ENCODE measurements at places on chromosomes 16 and 17.

GRCh38 chr17:57966875-57967274 lies 11.7 kb upstream of the CUEDC1 start:
- DNase-seq = no peak

DNA sequence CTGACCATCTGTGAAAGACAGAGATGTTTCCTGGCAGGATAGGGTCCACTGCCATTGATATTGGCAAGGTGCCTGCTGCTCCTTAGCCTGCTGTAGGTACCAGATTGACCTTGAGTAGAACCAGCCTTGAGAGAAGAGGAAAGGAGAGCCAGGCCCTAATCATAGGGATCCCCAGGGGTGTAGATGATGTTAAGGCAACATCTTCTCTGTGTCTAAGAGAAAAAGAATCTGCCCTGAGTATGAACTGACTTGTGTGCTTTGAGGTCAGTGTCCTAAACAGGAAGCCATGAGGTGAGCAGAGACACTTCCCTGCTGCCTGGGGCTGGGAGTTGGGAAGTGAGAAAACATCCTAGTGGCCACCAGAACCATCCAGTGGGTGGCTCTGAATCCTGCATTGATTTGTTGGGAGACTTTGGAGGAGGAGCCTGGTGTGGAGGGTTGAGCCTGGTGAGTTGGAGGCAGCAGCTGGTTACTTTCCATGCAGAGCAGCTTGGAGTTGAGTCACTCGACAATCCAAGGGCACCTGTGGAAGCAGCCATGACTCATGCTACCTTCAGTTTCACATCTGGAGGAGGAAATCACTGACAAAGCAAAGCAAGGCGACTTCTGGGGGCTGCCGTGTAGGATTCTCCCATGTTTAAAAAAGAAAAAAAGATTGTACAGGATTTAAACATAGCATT lies 47.8 kb downstream of the BMERB1 start:
- DNase-seq = no peak

DNA sequence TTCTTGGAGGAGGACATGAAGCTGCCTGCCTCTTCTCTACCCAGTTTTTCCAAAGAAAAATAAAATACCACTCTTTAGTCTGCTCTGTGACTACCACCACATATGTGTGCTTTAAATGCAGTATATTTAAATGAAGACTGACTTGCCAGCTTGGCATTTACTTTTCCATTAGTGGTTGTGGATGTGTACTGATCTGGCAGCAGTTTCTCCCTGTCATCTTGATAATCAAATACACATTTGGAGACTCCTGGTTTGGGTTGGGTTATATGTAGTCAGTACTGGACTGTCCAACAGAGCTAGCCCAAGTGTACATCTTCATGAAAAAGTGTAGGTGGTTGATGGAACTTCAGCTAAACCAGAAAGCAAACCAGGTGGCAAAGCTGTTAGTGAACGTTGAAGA lies 19.9 kb downstream of the COX10 start:
- DNase-seq = no peak

DNA sequence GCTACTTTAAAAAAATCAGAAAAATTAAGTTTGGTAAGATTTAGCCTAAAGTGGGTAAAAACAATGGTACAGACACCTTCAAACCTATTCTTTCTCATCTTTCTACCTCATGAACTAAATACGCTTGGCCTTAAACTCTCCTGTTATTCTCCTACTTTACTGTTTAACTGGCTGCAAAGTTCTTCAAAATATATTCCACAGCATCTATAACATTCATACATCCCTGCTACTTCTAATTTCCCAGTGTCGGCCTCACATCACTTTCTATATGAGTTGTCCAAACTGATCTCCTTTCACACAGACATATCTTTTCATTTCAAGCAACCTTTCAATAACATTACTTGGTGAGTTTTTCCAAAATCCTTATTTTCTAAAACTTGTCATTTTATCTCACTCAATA lies 64.0 kb downstream of the MED13 start:
- no peak for DNase-seq

GRCh38 chr16:85153656-85154091 lies 41.4 kb upstream of the CIBAR2 start:
- no peak for DNase-seq

GRCh38 chr17:76013377-76013932 lies 12.8 kb downstream of the CDK3 start:
- no peak for DNase-seq

DNA sequence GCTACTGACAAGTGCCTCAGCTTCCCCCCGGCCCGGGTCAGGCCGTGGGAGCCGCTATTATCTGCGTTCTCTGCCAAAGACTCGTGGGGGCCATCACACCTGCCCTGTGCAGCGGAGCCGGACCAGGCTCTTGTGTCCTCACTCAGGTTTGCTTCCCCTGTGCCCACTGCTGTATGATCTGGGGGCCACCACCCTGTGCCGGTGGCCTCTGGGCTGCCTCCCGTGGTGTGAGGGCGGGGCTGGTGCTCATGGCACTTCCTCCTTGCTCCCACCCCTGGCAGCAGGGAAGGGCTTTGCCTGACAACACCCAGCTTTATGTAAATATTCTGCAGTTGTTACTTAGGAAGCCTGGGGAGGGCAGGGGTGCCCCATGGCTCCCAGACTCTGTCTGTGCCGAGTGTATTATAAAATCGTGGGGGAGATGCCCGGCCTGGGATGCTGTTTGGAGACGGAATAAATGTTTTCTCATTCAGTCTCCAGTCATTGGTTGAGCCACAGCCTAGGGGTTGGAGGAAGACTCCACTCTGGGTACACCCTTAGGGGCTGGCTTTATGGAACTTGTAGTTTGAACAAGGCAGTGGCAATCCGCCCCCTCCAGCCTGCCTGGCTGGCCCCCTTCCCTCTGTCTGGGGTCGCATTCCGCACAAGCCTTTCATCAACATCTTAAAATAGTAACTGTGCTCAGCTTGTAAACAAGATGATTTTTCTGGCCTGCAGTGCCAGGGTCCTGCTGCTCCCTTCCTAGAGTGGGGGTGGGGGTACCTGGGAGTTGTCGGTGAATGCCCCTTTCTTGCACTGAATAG lies 4.1 kb downstream of the SYNGR2 start:
- DNase-seq = no peak

DNA sequence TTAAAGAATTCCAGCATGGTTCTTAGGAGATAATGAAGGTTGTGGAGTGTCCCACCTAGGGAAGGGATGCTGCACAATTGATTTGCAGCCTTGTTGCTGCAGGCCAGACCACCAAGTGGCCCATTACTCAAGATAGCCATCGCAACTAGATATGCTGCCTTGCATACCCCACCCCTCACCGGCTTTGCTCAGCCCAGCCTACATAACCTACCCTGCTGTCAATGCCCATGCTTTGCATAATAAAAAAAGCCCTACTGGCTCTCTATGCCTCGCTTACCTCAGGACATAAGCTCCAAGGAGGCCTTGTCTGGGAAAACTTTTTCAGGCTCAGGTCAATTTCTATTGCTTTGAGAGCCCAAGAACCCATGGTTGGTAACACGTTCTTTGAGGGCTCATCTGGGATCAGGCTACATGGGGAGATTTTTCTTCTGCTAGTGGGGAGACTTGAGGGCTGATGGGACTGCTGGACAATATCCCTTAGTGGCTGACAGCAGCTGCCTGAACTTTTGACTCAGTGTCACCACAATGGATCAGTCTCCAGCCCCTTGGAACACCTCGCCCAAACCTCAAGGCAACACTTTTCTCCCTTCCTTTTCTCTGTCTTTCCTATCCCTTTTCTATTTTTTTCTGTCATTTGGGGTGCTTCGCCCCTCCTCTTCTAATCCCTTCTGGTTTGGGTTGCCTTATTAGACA lies 38.3 kb downstream of the SCPEP1 start:
- no peak for DNase-seq

GRCh38 chr16:35664091-35664693 lies 2204.8 kb downstream of the TP53TG3F start:
- no peak for DNase-seq

DNA sequence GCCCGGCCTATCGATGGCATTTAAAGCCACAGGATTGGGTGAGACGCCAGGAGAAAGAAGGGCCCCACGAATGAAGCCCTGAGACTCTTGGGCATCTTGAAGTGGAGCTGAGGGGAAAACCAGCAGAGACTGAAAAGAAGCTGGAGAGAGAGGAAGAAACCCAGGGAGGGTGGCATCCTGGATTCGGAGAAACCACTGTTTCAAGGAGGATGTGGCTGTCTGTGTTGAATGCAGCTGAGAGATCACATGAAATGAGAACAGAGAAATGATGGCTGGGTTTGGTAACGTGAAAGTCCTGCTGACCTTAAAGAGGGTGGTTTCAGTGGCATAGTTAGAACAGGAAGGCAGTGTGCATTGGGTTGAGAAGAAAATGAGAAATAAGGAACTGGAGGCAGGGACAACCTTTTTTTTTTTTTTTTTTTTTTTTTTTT lies 3.8 kb downstream of the TNFSF12 start:
- no peak for DNase-seq

GRCh38 chr17:71023249-71024030 lies 854.1 kb downstream of the KCNJ2 start:
- no peak for DNase-seq

GRCh38 chr17:64126918-64127317 lies 3.0 kb downstream of the ERN1 start:
- DNase-seq = no peak

GRCh38 chr16:56728980-56729734 lies 772 bp upstream of the NUP93 start:
- no peak for DNase-seq

DNA sequence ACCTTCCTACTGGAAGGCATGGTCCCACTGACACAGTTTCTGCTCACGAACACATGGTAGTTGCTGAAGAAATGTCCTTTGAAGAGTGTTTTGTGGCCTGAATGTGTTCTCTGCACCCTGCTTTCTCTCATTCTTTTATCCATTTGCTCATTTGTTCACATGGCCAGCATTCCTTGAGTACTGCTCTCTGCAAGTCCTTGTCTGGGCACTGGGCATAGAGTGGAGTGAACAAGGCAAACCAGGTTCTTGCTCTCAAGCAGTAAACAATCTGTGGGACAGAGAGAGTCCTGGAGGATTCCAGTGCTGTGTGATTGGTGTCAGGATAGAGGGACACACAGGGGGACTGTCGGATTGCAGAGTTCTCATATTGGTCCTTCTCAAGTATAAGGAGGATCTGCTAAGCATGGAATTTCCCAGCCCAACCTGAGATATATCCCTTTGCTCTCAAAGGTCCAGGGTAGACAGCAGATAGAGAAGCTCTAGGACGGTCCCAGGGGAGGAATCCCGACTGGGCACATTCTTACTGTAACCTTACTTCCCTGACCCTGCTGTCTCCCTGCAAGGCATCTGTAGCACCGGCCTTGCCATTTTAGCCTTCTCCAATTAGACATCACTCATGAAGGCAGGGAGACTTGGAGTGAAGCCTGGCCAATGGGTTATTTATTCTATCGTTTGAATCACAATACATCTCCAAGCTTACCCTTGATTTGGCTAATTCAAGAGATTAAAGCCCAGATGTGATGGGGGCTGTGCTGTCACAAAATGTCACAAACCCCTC lies 32.3 kb downstream of the ARL4D start:
- no peak for DNase-seq

DNA sequence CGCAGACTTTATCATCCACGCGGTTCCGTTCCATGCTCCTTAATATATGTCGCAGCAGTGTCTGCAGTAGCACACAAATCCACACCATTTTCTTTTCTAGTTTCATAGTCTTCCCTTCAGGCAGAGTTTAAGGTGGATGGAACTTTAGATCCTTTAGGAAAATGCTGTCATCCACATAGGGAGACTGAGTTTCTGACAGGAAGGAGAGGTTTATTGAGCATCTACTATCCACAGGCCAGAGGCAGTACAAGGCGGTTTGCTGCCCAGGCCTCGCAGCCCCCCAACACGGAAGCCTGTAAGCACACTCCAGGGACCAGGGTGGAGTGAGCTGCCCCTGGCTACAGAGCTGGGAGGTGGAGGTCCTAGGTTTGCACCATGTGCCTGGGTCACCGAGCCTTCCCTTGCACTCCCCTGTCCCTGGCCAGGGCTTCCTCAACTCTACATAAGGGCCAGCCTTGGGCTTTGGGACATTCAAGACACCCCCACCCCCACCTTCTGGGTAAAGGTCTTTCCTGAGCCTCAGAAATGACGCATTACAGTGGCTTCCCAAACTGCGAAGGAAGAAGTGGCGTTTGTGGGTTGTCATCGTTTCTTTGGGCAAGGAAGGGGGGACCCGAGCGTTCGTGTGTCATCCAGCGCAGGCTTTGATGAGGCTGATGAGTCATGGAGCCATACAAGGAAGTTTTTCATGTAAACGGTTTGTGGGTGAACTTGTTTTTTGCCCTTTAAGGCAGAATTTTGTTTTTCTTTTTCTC lies 146.5 kb upstream of the PLCG2 start:
- peak; percentile 67 for DNase-seq

DNA sequence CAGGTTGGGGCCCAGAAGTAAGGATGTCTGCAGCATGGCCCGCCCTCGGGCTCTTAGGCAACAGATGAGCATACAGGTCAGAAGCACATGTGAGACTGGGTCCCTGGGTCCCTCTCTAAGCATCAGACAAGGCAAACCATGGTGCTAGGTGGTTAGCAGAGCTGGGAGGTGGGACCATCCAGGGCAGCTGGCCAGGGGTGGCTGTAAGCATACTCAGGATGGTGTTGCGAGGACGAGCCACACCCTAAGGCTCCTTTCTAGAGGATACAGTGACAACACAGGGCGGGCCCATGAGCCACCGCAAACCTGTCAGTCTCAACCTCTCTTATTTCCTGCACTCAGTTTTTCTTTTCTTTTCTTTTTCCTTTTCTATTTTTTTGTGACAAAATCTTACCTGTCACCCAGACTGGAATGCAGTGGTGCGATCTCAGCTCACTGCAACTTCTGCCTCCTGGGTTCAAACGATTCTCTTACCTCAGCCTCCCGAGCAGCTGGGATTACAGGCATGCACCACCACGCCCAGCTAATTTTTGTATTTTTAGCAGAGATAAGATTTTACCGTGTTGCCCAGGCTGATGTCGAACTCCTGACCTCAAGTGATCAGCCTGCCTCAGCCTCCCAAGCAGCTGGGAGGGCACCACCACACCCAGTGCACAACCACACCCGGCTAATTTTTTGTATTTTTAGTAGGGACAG lies 3.6 kb downstream of the FA2H start:
- no peak for DNase-seq

- no peak for DNase-seq
Observed at GRCh38 chr17:18981642-18982424, 22.7 kb downstream of the FAM83G start.

DNA sequence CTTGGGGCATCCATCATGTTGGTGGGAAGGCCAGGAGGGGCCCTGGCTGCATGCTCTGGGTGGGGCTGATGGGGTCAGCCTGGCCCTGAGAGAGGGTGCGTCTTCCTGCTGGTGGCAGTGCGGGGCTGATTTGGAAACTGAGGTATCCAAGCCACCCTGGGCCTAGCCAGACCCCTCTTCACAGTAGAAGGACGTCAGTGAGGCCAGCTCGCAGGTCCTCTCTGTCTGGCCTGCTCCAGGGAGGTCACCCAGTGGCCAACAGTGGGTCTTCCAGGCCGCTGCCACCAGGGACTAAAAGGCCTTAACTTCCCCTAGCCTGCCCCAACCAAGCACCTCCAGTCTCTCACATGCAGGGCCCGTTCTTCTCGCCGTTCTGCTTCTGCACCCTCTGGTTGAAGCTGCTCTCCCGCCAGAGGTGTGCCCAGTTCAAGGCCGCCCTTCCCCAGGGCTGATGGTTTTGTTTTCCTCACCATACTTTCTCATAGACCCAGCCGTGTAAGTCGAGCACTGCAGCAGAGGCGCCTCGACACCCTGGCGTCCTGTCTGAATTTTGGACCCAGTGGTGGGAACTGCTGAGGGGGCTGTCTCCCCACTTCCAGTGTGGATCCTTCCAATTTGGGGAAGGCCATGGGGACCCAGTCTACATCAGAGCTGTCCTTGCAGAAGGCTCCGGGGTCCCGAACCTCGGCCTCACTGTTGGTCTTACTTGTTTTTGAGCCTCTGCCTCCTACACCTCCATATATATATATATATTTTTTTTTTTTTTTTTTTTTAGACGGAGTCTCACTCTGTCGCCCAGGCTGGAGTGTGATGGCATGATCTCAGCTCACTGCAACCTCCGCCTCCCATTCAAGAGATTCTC lies 42.9 kb upstream of the CDC42EP4 start:
- DNase-seq = no peak

Data from activated CD8-positive, alpha-beta memory T cell treated with anti-CD3 and anti-CD28 coated beads for 1 hour (primary cell).